ENCODE measurements at places on chromosomes 11 and 22. TPM values are rescaled to one million over a fixed set of nuclear protein-coding genes. Genes with fewer than 3 reads are reported as not detected.
A peak's percentile ranks its signal among the peaks of the same experiment; 100 is the strongest.

GRCh38 chr11:125258291-125259032 lies 93.9 kb downstream of the PKNOX2 start:
- no peak for DNase-seq

Gene SHANK3
- 0.12 TPM for total RNA-seq

Gene POLR3H
- total RNA-seq, result 11.5 TPM

Gene OR8G1
- total RNA-seq, result not detected

- DNase-seq, result peak; percentile 20
Measured at GRCh38 chr11:27471589-27472397, 797 bp downstream of the LGR4 start.

Gene SLC22A6
- not detected for total RNA-seq

GRCh38 chr11:114319716-114320328 lies 23.6 kb downstream of the NNMT start:
- no peak for DNase-seq

DNA sequence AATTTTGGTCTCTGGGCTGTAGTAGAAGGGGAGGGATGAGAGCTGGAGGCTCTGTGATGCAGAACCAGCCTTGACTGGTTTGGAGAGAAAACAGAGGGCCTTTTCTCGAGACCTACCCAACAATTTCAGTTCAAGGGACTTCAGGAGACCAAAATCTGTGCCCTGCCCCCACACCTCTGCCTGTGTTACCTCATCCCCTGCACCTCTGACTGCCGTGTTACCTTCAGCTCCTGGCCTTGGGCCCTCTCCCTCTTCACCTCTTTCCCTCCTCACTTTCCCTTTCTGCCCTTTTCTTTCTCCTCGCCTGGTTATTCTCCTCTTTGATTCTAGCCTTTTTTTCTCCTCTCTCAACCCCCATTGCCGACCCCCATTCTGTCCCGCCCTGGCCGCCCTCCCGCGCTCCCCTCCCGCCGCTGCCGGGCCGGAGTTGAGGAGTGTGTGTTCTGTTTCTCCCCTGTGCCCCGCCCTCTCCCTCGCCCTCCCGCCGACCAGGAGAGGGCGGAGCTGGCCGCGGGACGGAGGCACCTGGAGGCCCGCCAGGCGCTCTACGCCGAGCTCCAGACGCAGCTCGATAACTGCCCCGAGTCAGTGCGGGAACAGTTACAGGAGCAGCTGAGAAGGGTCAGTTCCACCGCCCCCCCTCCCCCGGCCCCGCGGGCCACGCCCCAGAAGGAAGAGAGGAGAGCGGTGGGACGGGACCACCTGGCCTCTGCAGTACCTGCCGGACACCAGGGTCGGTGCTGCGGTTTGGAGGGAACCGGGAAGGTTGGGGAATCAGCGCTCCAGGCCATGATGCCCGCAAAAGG lies 27.2 kb downstream of the PHLDB1 start:
- no peak for DNase-seq

- DNase-seq, result no peak
Measured at GRCh38 chr22:49951000-49951677, 9.4 kb upstream of the PIM3 start.

DNA sequence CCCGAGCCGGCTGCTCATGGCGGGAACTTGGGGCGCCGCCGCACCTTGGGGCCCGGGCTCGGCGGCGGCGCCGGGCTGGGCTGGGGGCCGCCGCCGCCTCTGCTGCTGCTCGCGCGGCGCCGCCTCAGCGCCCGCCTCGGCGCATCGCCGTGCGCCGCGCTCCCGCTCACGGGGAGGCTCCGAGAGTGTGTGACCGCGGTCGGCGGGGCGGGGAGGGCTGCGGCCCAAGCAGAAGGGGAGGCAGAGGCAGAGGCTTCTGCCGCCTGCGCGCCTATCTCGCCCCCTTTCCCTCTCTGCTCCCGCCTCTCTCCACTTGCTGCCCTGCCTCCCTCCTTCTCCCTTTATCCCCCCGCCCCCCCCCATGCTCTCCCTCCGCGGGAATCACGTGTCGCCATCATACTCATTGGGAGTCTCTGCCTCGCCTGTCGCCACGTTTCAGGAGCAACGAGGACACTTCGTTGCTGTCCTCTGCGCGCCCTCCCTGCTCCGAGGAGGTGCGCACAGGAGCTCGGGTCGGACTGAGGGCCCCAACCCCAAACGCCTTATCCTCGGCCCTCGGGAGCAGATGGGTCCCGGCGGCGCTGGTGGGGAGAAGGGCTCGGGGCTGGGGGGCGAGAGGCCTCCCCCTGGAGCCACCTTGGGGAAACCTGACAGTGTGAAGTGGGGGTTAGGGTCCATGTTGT lies at the start of gene GUCY1A2:
GUCY1A2 (minus strand) TSS at position 258 of the 683 bp plus-strand sequence. CDS start 421 bp downstream, outside the sequence.
- no peak for DNase-seq

DNA sequence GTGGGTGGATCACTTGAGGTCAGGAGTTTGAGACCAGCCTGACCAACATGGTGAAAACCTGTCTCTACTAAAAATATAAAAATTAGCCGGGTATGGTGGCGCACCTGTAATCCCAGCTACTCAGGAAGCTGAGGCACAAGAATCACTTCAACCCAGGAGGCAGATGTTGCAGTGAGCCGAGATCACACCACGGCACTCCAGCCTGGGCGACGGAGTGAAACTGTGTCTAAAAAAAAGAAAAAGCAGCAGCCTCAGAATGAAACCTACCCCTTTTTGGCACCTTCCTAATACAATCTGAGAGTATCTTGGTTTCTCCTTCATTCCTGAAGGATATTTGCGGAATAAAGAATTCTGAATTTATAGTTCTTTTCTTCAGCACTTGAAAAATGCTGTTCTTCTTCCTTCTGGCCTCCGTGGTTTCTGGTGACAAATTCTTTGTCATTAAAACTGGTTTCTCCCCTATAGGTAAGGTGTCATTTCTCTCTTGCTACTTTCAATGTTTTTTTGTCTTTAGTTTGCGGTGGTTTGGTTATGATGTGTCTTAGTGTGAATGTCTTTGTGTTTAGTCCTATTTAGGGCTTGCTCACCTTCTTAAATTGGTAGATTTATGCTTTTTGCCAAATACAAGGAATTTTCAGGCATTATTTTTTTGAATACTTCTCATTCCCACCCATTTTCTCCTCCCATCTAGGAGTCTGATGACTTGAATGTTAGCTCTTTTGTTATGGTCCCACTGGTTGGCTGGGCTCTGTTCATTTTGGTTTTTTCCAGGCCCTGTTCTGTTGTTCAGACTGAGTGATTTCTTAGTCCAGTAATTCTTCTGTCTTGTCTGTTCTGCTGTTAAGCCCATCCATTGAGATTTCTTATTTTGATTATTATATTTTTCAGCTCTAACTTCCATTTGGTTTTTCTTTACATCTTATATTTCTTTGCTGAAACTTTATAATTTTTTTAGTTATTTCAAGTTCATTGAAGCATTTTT lies 15.4 kb downstream of the ASRGL1 start:
- no peak for DNase-seq

Gene BATF2
- total RNA-seq, result 0.84 TPM

GRCh38 chr11:120022617-120023016 lies 115.3 kb downstream of the TRIM29 start:
- DNase-seq, result no peak

GRCh38 chr11:93196816-93197379 lies 893 bp downstream of the SLC36A4 start:
- DNase-seq, result peak; percentile 24

- peak; percentile 45 for DNase-seq
Measured at GRCh38 chr22:46256358-46256958, 6.4 kb upstream of the CDPF1 start.

Gene POU2AF2
- total RNA-seq, result not detected

GRCh38 chr22:33221568-33221967 lies 163.4 kb upstream of the SYN3 start:
- no peak for DNase-seq

GRCh38 chr22:42292732-42293520 lies 22.5 kb upstream of the TCF20 start:
- DNase-seq, result no peak

GRCh38 chr11:112899235-112900006 lies 61.8 kb upstream of the NCAM1 start:
- DNase-seq, result no peak

GRCh38 chr11:127350476-127350875 lies 349.9 kb upstream of the KIRREL3 start:
- DNase-seq, result no peak

Gene F2
- not detected for total RNA-seq

Gene PPFIBP2
- 1.3 TPM for total RNA-seq

Gene FAM227A
- 1.3 TPM for total RNA-seq

Gene MS4A5
- total RNA-seq, result not detected

GRCh38 chr11:114310095-114310494 lies 13.9 kb downstream of the NNMT start:
- DNase-seq, result no peak

GRCh38 chr11:112922606-112923005 lies 38.6 kb upstream of the NCAM1 start:
- DNase-seq, result no peak

Gene MS4A6E
- not detected for total RNA-seq

Gene MYO18B
- total RNA-seq, result 0.29 TPM

Gene MUC5AC
- total RNA-seq, result not detected

- no peak for DNase-seq
Measured at GRCh38 chr22:27537501-27537900, 264.1 kb downstream of the MN1 start.

DNA sequence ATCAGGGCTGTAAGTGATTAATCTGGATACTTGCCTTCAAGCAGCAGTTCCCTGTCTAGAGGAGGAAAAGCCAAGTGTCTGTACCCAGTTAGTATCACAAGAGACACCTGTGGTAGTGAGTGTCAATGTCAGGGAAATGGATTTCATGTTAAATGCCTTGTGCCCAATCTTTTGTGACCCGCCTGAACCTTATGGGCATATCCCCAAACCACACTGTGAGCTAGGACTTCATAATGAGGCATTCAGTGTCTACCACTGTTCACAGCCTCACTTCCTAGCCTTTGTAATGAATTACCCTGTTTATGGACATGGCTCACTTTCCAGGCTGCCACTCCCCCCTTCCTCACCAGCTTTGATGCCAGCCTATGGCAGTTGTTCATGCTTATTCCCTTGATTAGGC lies 125.1 kb downstream of the TRIM44 start:
- peak; percentile 64 for DNase-seq

DNA sequence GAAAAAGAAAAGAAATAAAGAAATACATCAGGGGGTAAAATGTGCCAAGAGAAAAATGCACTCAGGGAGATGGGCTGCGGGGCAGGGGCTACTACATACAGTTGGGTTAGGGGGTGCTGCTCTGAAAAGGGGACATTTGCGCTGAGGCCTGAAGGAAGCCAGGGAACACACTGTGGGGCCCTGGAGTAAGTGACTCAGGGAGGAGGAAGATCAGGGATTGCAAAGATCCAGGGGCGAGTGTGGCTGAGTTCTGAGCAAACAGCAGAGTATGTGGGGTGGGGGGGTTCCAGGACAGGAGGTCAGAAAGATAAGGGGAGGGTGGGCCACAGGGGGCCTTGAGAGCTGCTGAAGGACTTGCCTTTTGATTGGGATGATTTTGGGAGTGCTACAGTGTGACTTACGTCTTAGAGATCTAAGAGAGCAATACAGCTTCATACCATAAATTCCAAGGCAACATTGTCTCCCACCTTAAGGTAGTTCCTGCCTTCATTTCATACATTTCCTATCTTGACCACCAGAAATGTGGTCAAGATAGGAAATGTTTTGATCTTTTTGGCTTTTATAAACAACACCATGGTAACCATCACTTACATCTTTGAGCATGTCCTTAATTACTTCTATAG lies 5.8 kb downstream of the A4GALT start:
- DNase-seq, result no peak

GRCh38 chr22:17946662-17947367 lies 77.5 kb downstream of the MICAL3 start:
- no peak for DNase-seq

Gene DNHD1
- 1.7 TPM for total RNA-seq

- DNase-seq, result no peak
Measured at GRCh38 chr11:70517203-70517602, 118.9 kb downstream of the CTTN start.

GRCh38 chr11:80860632-80861031 lies 1419.8 kb upstream of the TENM4 start:
- DNase-seq, result no peak

Gene RCOR2
- 2.1 TPM for total RNA-seq

- DNase-seq, result no peak
Measured at GRCh38 chr22:17559188-17559587, 4.1 kb upstream of the SLC25A18 start.

DNA sequence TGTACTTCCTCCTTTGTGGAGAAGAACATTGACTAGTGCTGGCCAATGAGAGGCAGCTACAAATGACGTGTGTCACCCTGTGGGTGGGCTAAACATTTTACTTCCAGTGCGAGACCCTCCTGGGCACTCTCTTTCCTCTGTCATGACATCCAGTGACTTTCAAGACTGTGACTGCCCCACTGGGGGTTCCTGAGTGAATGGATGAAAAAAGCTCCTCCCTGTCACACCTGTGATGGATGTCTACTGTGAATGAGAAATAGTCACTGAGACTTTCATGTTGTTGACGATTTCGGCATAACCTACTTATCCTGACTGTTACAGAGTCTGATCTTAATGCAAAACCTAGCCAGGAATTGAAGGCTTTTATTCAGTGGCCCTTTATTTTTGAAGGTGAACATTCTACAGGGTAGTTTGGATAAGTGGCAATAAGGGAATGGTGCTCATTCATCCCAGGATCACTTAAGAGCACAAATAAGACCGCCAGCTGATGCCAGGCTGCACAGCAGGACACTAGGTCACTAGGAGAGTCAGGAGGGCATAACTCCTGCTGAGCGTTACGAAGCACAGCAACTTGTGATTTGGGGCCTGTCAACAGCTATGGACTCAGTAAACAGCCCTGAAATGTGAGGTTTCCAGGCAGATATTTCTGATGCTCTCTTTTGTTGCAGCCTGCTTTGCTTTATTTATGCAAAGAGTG lies 636.6 kb downstream of the NTM start:
- DNase-seq, result no peak

Gene NECTIN1
- 7.7 TPM for total RNA-seq

GRCh38 chr11:134639586-134640330 lies 227.7 kb upstream of the B3GAT1 start:
- DNase-seq, result no peak

DNA sequence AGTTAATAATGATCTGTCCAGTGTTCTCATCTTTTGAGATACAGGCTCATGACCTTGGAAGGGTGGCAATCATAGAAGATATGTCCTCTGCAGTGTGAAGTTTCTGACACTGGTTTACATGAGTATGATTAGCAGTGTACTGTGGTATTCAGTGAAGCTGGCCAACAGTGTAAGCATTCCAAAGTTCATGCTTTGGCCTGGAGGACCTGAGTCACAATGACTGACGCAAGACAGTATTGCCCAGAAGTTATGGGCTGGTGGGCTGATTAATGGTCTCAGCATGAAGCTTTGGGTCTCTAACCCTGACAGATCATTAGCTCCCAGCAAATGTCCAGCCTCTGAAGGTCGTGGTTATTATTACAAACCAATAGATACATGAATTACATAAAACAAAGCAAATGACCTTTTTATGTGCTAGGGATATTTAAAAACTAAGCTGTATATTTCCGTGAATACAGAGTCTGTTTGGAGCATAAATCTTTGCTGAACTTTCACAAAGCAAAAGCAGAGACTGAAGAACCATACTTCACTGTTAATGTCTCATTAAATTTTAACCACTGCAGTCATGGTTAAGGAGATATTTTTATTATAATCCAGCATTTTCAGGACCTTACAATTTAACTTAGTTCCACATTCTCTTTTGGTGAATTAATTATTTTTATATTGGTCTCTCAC lies 28.3 kb upstream of the USP47 start:
- peak; percentile 78 for DNase-seq

Gene MED17
- total RNA-seq, result 41.3 TPM

- DNase-seq, result peak; percentile 65
Measured at GRCh38 chr22:36180038-36180880, 19.7 kb upstream of the APOL3 start.

- no peak for DNase-seq
Measured at GRCh38 chr11:62069986-62070919, 53.6 kb upstream of the INCENP start.
